Stimulated activated CD4-positive, alpha-beta T cell treated with anti-CD3 and anti-CD28 coated beads, Interleukin-1b, Interleukin-23, amount 100 ng/mL, for 1 hour (primary cell): ENCODE measurements at places on chromosomes 11 and 22.

- no peak for DNase-seq
These were observed 171.5 kb downstream of the SBF2 start for GRCh38 chr11:10122326-10123197.

- DNase-seq: no peak
These were observed 39.3 kb upstream of the SORL1 start for GRCh38 chr11:121412711-121413415.

- no peak for DNase-seq
These were observed 2.0 kb downstream of the OR8D4 start for GRCh38 chr11:123903932-123904331.

DNA sequence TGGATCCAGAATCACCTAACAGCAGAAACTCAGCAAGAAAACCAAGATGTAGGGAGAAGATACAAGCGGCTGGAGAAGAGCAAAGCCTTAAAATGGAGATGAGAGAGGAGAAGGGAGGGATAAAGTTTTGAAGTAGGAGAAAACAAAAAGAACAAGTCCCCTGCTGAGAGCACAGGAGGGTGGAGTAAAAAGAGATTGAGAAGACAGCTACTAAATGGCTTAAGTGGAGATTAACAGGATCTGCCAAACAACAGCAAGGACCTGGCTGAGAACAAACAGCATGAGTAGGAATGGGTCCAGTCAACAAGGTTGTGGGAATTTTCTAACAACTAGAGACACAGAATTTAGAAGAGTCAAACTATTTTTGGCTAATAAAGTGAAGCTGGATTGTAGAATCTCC lies 18.1 kb downstream of the BTG4 start:
- no peak for DNase-seq

DNA sequence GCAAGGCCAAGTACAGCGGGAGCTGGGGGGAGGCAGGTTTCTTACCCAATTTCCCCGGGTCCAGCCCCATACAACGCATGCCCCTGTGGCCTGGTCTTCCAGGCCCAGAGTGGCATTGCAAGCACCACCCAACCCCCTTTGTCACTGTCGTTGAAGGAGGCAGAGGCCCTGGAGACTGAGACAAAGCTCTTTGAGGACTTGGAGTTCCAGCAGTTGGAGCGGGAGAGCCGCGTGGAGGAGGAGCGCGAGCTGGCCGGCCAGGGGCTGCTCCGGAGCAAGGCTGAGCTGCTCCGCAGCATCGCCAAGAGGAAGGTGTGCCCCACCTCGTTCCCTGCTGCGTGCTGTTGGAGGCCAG lies 27.8 kb downstream of the PHLDB1 start:
- DNase-seq: no peak

DNA sequence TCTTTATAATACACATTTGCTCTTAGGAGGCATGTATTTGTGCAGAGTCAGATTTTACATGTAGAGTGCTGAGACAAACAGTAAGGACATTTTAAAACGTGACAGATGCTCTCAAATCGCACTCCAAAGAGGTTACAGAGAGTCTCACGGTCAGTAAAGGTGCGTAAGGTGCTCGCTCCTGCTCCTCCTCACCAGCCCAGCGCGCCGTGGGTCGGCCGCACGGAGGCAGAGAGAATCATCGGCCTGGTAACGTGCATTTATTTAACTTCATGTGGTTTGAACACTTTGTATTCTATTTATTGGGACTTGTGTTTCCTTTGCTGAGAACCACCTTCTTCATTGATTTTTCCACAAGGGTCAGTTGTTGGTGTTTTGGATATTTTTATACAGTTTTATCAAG lies 900.1 kb downstream of the BRD1 start:
- no peak for DNase-seq

DNA sequence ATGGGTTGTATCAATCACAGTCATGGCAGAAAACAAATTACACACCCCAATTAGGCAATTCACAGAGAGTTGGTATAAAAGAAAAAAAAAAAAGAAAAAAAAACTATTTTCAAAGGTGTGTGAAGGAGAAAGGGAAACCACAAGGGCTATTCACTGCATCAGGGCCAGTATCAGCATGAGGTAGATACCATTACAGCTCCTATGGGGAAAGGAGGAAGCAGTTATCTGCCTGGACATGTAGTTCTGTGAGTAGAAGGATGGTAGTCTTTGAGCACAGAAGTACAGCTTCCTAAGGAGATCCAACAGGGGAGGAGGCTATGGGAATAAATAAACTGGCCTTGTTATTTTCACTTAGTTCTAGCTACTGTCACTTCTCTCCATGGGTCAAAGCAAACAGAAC lies 746.1 kb downstream of the LUZP2 start:
- no peak for DNase-seq

- DNase-seq: no peak
These were observed 29.7 kb downstream of the NFRKB start for GRCh38 chr11:129865701-129866100.

DNA sequence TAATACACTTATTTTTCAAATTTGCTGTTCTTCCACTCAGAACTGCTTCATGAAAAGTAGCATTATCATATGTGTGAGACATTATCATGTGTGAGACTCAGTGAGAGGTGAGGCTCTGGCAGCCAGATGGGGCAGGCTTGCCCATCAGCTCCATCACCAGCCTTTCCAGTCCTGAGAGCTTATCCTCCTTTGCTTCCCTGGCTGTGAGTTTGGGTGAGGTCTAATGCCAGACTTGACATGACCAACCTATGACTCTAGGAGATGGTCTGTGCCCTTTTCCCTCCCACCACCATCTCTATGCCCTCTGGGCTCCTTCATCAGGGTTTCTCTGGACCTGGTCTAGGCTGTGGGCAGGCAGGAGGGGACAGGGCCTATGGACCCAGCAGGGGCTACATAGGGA lies 145.0 kb downstream of the KIRREL3 start:
- DNase-seq: no peak
